Activated T-helper 1 cell treated with anti-CD3 and anti-CD28 coated beads, Interleukin-2, amount 50 U/mL, for 16 hours (primary cell): ENCODE measurements at places on chromosomes 4 and X.
A peak's percentile ranks its signal among the peaks of the same experiment; 100 is the strongest.

GRCh38 chrX:136687457-136687856, 39.5 kb downstream of the CD40LG start:
- no peak for DNase-seq

GRCh38 chr4:73904491-73904890, 35.3 kb downstream of the CXCL1 start:
- DNase-seq = no peak

DNA sequence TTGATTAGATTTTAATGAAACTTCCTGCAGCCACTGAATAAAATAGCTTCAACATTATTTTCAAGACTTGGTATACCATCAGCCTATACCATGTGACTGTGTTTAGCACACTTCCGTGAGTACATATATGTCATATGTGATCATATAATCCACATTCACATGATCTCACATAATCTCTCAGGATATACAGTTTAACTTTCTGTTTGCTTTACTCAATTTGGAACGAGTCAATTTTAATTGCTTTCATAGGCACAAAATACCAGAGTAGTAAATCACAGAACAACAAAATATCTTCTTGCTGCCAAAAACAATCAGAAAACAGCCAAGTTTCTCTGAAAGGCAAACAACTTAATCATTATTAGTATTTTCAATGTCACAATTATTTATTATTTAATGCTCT, 731.1 kb upstream of the DIAPH2 start:
- no peak for DNase-seq

- DNase-seq = no peak
These were observed 3.7 kb upstream of the SHOX start for GRCh38 chrX:626745-627509.

- no peak for DNase-seq
These were observed at the start of gene NDNF for GRCh38 chr4:121072224-121073003. Gene NDNF (minus strand): TSS chr4:121072535. CDS start chr4:121045837, 26,698 bp downstream.

GRCh38 chr4:80540785-80541469, 205.4 kb downstream of the CFAP299 start:
- DNase-seq = no peak

- no peak for DNase-seq
These were observed 733.7 kb upstream of the CT83 start for GRCh38 chrX:117196481-117196880.

- no peak for DNase-seq
These were observed 32.8 kb downstream of the NSD2 start for GRCh38 chr4:1904042-1904441.

DNA sequence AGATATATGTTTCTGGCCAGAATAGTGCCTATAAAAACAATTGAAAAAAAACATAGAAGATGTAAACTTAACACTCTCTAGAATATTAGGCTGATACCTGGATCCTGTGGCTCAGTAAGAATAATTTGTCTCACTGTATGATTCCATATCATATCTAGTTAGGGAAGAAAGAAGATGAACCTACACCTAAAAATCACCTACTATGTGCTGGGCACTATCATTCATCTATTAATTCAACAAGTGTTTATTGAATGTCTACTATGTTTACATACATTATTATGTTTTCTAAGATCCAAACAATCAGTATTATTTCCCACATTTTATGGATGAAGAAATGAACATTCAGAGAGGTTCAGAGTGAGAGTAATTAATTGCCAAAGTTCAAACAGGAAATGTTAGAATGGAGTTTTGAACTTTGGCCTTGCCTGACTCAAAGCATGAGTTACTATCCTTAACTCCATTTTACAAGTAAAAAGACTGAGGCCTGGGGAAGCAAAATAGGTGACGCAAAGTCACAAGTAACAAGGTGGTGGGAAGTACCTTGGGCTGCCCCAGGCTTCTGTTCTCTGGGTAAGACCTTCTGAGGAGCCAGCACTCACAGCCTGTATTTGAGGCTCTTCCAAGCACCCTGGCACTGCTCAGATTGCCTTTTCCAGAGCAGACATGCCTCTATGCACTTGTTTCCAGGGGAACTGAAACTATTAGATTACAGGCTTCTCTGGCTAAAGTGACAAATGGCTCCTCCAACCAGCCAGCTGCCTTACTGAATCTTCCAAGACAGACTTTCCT, 111.1 kb upstream of the ACSL4 start:
- no peak for DNase-seq

DNA sequence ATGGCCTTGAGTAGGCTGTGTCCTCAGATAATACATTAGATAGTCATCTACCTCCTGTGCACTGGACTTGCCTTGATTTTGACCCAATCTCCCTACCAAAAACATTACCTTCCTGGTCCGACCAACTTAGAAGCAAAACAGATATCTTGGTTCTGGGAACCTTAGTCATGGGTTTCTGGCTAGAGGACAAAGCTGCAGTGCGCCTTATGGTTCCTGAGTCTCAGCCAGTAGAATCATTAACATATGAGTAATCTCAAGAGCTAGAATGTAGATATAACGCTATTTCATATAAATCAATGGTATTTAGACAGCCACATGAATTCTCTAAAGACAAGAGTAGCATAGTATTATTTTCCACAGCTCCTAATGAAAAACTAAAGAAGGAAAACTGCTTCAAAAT, 83.1 kb downstream of the GRIA3 start:
- no peak for DNase-seq

DNA sequence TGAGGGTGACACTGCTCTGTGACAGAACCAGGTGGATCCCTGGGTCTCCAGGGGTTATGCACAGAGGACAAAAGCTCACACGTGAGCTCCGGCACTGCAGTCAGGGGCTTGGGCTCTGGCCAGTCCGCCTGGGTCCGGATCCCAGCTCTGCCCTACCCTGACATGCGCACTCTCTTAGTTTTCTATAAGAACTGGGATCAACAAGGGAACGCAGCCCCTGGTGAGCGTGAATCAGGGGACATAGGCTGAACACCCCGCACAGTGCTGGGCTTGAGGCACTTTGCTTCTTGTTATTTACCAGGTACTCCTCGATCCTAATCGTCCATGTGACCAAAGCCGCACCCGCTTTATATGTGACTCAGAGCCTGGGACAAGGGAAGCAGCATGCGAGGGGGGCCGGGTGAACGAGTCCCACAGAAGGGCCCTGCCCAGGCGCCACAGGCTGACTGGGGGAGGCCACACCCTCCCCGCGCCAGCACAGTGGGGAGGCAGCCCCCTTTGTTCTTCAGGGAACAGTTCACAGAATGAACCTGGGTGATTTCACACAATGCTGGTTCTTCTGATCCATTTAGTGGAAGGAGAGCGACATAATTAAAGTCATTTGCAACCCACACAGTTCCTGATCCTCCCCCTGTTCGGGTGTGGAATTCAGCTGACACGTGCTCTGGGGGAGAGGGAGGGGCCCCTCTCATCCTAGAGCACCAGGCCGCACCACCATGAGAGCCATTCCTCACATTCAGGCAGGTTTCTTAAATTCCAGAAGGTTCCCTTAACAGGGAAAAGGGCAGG, 55.5 kb downstream of the WFS1 start:
- DNase-seq = no peak

DNA sequence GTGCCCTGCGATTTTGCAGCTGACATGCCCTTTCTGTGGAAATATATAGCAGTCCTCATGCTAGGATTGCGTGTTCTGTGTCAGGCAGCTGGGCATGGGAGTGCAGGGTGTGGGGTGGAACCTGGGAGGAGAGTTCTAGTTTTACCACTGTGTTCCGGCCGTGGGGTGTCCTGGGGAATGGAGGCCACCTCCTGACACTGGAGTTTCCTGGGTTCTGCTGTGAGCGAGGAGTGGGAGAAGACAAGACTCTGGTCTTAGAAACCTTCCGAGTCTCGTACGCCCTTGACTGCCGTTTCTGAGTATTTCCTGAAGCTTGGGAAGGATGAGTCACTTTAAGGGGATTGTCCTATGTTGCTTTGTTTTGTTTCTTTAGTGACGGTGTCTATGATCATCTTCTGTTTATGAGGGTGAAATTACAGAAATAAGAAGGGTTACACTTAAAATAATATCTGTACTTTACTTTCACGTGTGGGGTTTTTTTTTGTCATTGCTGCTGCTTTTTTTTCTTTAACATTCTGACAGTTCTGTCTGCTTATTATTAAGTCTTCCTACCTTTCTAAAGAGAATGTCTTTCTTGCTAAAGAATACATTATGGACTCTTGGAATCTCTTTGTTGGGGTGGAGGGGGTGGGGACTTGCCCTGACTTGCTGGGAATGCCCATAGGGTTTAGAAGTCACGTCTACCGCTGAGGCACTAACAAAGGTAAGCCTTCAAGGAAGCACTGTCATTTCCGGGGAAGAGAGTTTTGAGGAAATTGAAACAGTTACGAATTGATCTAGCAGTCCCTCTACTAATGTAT, 19.1 kb downstream of the CD99 start:
- peak; percentile 24 for DNase-seq

DNA sequence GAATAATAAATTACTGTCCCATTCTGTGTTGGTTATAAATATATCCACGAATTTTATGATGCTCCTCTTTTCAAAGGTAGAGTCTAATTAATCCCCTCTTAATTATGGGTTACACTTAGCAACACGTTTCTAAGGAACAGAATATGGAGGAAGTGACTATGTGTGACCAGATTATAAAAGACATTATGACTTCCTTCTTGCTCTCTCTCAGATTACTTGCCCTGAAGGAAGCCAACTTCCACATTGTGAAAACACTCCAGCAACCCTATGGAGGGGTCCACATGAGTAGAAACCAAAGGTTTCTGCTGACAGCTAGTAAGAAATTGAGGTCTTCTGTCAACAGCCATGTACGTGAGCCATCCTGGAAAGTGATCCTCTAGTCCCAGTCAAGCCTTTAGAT, 59.3 kb downstream of the WDFY3 start:
- no peak for DNase-seq

GRCh38 chrX:45876206-45876605, 669.0 kb downstream of the ZNF674 start:
- DNase-seq = no peak

- DNase-seq = no peak
These were observed 203.1 kb downstream of the FBXO8 start for GRCh38 chr4:174080361-174080760.

- no peak for DNase-seq
These were observed 2.9 kb upstream of the USP53 start for GRCh38 chr4:119209586-119209985.

DNA sequence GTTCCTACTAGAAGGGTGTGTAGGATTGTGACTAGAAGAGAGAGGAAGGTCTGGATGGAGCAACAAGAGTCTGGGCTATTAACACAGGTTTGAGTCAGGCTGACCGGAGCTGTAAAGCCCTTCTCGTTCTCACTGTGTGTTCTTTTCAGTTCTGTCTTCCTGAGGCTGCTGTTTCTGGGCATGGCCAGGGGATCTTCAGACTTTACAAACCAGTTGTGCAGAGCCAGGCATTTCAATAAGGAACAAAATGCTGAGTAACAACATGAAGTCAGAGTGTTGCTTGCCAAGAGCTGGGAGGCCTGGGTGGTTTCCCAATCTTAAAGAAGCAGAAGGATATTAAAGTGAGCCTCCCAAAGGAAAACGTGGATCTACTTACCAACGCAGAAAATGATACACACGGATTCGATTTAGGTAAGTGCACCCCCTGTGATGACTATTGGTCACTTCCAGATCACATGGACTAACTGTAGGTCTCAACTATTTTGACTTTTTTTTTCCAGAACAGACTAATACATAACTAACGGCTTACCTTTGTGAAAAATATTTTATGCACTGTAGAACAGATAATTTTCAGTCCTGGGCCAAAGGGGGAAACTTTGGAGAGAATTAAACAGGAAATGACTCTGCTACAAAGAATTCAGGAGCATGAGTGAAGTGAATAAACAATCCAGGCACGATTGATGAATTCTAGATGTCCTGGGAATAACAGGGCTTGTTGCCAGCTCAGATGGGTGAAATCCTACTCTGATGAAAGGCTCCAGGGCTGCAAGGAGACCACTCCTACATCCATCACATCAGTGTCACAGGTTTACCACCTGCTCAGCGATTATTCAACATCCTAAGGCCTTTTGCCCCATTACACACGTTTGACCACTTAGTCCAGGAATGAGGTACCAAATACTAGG, 94.5 kb downstream of the ANXA3 start:
- no peak for DNase-seq

DNA sequence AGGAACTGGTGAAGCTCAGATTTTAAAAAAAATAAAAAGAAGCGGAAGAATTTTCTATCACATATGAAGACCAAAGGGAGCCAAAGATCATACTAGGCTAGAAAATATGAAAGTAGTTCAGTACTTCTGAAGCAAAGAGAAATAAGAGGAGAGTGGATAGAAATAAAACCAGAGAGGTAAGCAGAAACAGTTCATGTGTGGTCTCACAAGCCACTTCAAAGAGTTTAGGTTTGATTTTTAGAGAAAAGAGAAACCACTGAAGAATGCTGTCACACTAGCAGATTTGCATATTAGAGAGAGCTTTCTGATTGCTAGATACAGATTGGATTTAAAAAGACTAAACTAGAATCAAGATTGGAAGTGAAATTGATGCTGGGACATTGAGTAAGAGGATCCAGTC, 51.7 kb downstream of the GABRA3 start:
- DNase-seq = no peak

- DNase-seq = no peak
These were observed 252.7 kb downstream of the MAPK10 start for GRCh38 chr4:86107112-86107511.

GRCh38 chr4:123465416-123465815, 68.8 kb downstream of the SPRY1 start:
- no peak for DNase-seq

DNA sequence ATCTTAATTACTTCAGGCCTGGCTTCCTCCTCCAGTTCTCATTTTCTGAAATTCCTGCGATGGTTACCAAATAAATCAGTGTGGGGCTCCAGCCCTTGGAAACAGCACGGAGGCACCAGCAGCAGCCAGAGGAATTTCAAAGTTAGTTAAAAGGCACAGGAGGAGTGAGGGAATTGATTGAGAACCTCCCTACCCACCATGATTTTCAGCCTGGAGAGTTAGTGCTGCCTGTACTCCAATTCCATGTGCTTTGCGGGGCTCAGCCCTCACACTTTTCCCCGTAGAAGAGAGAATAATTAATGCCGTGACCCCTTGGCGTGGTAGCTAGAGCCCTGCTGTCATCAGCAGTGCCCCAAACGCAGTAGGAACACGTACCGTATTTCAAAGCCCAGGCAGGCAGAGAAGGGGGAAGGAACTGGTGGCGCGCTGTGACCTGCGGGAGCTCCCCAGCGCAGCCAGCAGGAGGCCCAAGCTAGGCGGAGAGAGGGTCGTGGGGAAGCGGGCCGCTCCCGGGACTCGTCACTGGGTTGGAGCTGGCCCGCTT, 84.0 kb upstream of the IGFBP7 start:
- DNase-seq = no peak

DNA sequence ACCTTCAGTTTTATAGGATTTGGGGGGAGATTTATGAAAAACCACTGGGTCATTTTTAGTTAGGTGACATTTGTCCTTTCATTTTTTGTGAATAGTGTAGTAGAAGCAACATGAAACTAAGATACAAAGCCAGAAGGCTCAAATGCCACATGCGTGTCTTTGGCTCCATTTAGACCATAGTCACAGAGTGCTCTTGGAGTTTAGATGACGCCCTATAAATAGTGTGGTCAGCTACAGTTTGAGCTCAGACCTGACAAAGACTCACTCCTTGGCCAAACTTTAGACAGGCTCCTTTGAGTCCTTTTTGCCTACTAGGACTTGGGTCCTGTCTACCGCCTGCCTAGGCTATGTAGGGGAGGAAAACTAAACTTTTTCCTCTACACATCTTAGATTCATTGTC, 16.8 kb upstream of the PAGE1 start:
- DNase-seq = no peak
